ENCODE measurements at places on chromosomes 4 and X.

- no peaks in the 10 kb centered on the region for H3K36me3 ChIP-seq
- H3K27ac ChIP-seq, result no peak overlapping the region
- no peaks in the 10 kb centered on the region for H3K4me1 ChIP-seq
- no peak overlapping the region for H3K4me3 ChIP-seq
- no peaks in the 10 kb centered on the region for H3K27me3 ChIP-seq
Measured at GRCh38 chr4:21885770-21886169, 62.8 kb downstream of the KCNIP4 start.

GRCh38 chr4:77501851-77502250 is 103.8 kb upstream of the CXCL13 start:
- no peak for DNase-seq
- no peaks in the 10 kb centered on the region for H3K4me1 ChIP-seq
- no peaks in the 10 kb centered on the region for H3K27me3 ChIP-seq
- no peaks in the 10 kb centered on the region for H3K36me3 ChIP-seq

DNA sequence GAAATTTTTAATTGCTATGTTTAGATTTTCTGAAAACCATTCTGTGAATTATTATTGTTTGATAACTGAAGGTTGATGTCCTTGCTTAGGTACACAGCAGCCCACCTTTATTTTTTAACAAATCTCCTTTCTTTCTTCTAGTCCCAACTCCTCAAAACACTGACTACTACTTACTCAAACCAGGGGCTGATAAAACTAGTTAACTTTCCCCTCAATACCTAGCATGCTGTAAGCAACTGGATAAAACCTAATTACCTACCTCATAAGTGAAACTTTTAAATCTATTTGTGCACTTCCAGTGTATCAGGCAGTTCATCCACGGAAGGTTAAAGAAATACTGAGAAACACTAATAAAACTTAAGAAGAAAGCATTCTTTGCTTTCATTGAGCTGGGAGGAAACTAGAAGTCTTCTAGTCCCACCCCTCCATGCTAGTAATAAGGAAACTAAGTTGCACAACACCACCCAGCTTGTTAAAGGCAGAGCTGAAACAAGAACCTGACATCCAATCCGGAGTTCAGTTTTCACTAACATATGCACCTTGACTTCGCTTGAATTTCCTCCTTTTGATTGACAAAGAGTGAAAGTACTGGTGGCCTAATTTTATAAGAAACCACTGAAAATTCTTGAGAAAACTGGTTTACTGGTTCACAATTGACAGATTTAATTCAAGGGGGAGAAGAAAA is 180.2 kb upstream of the TET2 start:
- no peak for DNase-seq
- no peaks in the 10 kb centered on the region for H3K4me1 ChIP-seq
- H3K4me3 ChIP-seq, result no peak overlapping the region
- H3K27ac ChIP-seq, result no peak overlapping the region

- H3K27me3 ChIP-seq, result no peaks in the 10 kb centered on the region
- no peak for DNase-seq
- H3K27ac ChIP-seq, result no peak overlapping the region
- H3K4me3 ChIP-seq, result no peak overlapping the region
- H3K4me1 ChIP-seq, result no peaks in the 10 kb centered on the region
Measured at GRCh38 chr4:84814094-84814750, 152.3 kb downstream of the WDFY3 start.

DNA sequence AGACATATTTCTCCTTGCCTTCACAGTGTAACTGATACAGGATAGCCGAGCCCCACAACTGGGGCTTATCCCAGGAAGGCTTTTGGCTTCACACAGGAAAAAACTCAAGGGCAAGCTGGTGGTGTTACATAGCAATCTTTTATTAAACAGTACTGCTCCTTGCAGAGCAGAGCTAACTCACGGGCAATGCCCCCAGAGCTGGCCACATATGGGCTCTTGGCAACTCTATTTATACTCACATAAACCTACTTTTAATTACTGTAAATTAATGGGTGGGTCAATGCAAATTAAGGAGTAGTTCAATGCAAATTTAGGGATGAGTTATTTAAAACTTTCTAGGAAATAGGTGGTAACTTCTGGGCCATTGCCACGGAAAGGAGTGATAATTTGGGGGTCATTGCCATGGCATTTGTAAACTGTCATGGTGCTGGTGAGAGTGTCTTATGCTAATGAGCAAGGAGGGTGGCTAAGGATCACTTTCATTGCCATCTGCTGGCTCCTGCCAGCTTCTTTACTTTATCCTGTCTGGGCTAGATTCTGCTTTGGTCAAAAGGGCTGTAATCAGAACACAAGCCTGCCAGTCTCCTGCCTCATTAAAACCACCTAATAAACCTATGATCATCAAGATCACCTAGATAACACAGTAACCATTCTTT is 288.8 kb downstream of the CENPC start:
- H3K36me3 ChIP-seq, result no peaks in the 10 kb centered on the region
- no peak for DNase-seq
- H3K27ac ChIP-seq, result no peak overlapping the region
- no peak overlapping the region for H3K4me3 ChIP-seq
- no peaks in the 10 kb centered on the region for H3K4me1 ChIP-seq

DNA sequence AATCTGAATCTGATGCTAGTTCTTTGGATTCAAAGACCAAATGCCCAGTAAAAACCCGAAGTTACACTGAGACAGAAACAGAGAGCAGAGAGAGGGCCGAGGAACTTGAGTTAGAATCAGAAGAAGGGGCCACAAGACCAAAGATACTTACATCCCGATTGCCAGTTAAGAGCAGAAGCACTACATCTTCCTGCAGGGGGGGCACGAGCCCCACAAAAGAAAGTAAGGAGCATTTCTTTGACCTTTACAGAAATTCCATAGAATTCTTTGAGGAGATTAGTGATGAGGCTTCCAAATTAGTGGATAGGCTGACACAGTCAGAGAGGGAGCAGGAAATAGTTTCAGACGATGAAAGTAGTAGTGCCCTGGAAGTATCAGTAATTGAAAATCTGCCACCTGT is 309.3 kb downstream of the ANK2 start:
- H3K4me1 ChIP-seq, result no peaks in the 10 kb centered on the region
- H3K27me3 ChIP-seq, result no peaks in the 10 kb centered on the region
- H3K27ac ChIP-seq, result no peak overlapping the region
- DNase-seq, result no peak
- no peaks in the 10 kb centered on the region for H3K36me3 ChIP-seq
- no peak overlapping the region for H3K4me3 ChIP-seq

GRCh38 chrX:75155827-75156525 is at the start of gene ABCB7:
Gene ABCB7, minus strand, starts transcription at chrX:75156283. Its CDS starts 11 bp downstream, at chrX:75156272.
- H3K4me1 ChIP-seq, result no peaks in the 10 kb centered on the region
- H3K27ac ChIP-seq, result peak within 1 kb of the TSS; percentile 79
- DNase-seq, result peak; percentile 35
- H3K27me3 ChIP-seq, result no peaks in the 10 kb centered on the region
- no peaks in the 10 kb centered on the region for H3K36me3 ChIP-seq

DNA sequence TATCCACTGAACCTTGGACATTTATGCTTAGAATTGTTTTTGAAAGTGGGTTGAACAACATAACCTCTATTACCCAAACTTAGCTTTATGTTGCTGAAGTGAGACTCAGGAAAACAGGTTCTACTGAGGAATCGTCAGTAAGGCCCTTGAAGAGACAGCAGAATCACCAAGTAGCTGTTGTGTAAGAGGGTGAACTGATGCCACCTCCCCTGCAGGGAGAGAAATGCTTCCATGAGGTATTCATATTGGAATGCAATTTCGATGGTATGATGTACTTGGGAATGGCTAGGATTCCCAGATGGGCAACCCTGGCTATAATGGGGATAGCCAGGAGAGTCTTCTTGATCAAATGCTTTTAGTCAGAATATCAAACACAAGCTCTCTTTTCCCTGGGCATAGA is 4.1 kb upstream of the SCRG1 start:
- peaks cover 3% of the 10 kb centered on the region for H3K4me1 ChIP-seq
- H3K27ac ChIP-seq, result no peak overlapping the region
- no peak overlapping the region for H3K4me3 ChIP-seq
